Activated CD4-positive, alpha-beta T cell treated with anti-CD3 and anti-CD28 coated beads, Interleukin-2, Interleukin-6, amounts not matched to agents 100 ng/mL and 50 ng/mL, durations not matched to agents 16 hours and 8 hours (primary cell): ENCODE measurements at places on chromosomes 1 and 21.

DNA sequence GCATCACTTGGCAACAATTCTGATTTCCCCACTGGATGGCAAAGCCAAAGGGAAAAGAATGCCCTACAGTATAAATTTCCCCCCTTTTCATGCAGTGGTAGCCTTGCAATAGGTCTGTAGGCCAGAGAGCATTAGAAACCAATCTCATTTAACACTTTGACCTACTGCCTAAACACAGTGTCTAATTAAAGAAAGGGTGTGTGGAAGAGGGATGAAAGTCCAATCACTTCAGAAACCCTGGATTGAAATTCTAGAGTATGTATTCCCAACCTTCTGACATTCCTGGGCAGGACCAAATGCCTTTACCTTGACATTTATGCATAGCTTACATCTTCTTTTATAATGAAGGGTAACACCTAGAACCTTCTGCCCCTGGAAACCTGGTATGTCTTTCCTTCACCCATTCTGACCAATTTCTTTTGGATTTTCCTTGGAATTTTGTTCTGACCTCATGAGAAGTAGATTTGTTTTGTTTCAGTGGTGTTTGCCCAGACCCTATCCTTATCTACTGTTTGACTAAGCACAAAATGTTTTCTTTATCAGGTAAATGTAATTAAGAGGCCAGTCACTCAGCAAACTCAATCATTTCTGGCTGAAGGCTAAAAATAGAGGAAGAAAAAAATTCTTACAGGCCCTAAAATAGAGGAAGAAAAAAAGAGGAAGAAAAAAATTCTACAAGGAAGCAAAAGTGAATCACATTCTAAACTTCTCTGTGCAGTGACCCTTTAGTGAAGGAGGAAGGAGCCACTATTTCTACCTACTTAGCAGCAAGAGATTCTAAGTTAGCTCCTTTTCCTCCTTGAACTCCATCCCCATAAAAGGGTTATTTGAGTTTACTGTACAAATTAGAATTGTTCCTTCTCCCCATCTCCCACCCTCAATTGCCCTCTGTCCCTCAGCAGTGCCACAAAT, 129.5 kb upstream of the DSCAM start:
- no peak for DNase-seq

DNA sequence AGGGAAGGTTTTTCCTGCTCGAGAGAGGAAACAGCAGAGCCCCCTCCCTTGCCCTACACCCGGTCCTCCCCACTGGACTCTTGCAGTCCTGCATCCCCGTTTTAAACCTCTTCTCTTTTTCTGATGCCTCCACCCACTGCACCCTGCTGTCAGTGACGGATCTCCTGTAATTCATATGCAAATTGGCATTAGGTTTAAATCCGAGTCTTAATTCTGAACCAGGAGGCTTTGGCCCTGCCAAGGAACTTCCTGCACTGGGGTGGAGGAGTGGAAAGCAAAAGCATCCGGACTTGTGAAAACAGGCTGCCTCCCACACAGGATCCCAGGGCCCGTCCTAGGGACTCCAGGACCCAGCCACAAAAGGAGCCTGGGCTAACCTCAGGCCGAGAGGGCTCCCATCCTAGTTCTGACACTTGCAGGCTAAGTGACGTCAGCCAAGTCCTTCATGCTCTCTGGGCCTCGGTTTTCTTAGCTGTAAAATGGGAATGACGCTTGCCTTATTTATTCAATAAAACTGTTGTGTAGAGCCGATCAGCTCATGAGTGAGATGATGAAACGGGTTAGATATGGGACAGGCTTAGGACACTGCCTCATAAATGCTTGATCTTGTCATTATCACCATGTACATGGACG, 613.3 kb downstream of the AJAP1 start:
- no peak for DNase-seq

DNA sequence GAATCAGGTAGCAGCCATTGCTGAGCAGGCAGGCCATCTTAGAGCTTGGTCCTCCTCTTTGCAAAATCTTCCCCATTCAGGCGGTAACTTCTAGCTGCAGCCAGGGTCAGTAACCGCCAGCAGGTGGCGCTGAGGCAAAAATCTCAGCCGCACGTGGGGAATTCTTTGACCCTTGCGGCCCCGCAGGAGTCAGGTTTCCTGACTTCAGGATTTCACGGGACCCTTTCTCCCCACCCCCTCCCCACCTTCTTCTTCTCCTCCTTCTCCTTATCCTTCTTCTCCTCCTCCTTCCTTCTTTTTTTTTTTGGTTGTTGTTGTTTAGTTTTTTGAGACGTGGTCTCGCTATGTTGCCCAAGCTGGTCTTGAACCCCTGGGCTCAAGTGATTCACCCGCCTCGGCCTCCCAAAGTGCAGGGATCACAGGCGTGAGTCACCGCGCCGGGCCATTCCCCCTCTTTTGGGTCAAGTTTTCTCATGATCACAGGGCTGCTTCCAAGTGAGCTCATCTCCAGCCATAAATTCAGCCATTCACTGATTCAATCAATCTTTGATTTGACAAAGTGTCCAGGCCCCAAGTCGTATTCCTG, 33.4 kb upstream of the TENT5B start:
- peak; percentile 77 for DNase-seq

GRCh38 chr1:54428837-54429518, 22.8 kb upstream of the SSBP3 start:
- no peak for DNase-seq

- DNase-seq: no peak
Measured at GRCh38 chr1:228836427-228836826, 101.1 kb downstream of the RHOU start.

GRCh38 chr21:34364921-34365320, 1.1 kb downstream of the KCNE2 start:
- no peak for DNase-seq

- no peak for DNase-seq
Measured at GRCh38 chr1:232047473-232047872, 420.9 kb downstream of the DISC1 start.

GRCh38 chr1:62492521-62492920, 55.7 kb downstream of the USP1 start:
- no peak for DNase-seq

DNA sequence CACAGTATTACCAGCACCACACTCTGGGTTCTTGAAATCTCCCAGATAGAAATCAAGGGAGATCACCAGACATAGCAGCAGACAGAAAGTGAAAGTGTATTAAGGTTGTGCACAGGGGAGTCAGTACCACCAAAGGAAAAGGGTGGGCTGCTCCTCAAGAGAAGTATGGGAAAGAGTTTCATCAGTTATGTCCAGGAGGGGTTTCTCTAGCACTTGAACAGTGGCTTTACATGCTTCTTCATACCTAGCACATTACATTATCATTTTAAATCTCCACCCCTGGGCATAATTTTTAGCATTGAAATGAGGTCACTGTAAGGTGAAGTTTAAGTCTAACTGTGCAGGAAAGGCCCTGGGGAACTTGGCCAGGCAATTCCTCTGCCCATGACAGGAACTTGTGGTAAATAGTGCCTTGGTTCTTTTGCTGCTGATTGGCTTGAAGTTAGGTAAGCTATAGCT, 601.0 kb downstream of the NUF2 start:
- no peak for DNase-seq

DNA sequence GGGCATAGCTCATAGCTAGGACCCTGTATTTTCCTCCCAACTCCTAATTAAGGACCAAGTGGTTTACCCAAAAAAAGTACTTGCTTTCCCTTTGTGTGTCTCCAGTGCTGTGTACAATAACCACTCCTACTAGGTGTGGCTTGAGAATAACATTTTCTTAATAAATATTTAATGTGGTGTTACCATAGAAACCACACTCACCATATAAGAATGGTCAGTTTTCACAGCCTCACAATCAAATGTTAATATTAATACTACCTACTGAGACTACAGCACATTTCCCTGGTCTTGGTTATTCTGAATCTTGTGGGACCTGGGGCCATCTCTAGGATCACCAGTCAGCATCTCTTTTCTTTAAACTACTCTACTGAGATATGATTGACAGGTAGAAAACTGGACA, 83.5 kb upstream of the BCAR3 start:
- DNase-seq: no peak

- peak; percentile 30 for DNase-seq
Measured at GRCh38 chr21:41170442-41170841, 2.5 kb downstream of the BACE2 start.

DNA sequence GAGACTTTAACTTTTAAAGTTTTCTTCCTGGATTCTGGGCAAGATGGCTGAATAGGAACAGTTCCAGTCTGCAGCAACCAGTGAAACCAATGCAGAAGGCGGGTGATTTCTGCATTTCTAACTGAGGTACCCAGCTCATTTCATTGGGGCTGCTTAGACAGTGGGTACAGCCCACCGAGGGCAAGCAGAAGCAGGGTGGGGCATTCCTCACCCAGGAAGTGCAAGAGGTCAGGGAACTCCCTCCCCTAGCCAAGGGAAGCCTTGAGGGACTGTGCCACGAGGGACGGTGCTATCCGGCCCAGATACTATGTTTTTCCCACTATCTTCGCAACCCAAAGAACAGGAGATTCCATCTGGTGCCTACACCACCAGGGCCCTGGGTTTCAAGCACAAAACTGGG, 121.0 kb downstream of the VAV3 start:
- no peak for DNase-seq

DNA sequence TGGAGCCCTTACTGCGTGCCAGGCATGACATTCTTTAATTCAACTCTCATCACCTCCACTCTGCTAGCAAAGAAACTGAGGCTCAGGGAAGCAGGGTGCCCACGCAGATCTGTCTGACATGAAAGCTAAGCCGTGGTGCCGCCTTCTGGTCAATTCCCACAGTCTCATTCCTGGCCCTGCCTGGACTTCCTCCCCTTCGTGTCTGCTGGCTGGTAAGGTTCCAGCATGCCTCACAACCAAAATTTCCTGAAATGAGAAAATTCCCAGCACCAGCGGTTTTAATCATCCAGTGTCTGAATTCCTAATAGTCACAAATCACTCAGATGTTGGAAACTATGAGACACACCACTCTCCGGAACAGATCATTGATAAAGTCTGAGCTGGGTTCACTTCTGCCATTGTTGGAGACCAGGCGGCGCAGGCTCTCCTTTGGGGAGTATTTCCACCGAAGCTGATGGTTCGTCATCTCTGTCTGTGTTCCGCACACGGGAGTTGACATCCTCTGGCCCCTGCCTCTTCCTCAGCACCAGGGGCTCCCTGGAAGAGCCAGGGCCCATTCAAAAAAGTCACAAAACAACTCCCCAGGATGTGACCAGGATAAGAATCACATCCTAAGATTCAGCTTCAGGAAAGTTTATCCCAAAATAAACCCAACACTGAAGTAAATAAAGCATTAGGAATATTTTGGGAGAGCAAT, 167.7 kb downstream of the PLPP3 start:
- no peak for DNase-seq

GRCh38 chr1:192945390-192946130, 113.6 kb downstream of the UCHL5 start:
- DNase-seq: no peak

DNA sequence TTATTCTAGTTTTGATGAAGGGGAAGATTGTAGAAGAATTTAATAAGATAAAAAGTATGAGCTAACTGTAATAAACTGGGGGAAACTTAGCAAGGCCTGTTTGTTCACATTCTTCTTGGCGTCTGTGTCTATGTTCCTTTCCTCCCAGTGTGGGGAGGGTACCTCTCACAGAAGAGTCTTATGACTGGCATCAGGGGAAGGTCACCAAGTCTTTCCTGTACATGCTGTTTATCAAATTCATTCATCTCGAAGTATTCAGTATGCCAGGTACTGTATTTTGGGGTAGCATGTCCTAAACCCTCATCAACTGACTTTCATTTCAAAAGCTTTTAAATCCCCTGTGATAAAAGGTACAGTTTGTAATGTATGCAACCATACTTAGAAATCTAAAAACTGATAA, 78.4 kb downstream of the HS2ST1 start:
- no peak for DNase-seq

- DNase-seq: no peak
Measured at GRCh38 chr1:24415910-24416665, 486 bp downstream of the NIPAL3 start.

DNA sequence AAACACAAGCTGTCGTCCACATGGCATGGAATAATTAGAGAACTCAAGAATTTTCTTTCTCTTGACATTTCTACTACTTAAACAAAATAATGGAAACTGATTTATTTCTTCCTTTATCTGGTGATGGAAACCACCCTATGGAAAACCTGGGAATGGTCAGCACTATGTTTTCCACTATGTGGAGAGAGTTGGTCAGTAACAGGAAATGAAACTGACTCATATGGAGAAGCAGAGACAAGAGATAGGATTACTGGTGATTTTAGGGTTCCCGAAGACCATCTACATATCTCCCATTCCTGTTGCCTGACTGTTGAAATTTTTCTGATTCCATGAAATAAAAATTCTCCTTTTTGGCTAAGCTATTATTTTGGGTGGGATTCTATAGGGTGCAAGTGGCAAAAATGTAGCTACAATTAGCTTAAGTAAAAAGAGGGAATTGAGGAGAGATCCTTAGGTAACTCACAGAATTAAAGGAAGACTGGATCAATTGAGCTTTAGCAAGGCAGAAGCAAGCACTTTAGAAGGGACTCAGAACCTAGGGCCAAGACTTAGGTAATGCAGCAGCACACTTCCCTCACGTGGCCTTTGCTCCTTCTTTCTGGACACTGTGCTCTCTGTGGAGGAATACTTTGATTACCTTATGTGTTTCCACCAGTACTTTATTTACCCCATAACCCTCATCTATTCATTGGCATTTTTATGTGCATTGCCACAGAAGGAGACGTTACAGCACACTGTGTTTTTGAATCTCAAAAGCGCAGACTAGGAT, 89.6 kb downstream of the LEPR start:
- DNase-seq: no peak

DNA sequence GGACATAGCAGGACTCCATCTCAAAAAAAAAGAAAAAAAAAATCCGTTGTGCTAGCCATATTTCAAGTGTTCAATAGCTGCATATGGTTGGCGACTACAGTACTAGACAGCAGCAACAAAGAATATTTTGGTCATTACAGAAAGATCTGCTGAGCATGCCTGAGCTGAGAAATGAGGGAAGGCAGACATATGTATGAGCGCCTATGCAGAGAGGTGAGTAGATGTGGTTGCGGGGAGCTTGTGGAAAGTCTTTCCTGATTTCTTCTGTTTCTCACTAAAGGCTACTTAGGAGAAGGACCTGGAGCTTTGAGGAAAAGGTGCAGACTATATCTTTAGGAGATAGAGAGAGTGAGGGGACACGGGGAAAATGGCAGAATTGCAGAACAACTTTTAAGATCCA, 21.0 kb upstream of the APP start:
- no peak for DNase-seq

GRCh38 chr1:105556266-105556665, 1500.2 kb upstream of the PRMT6 start:
- no peak for DNase-seq

GRCh38 chr1:191641420-191642260, 516.6 kb upstream of the RGS18 start:
- no peak for DNase-seq
